CD4-positive, alpha-beta T cell treated with Interleukin-6 at 100 ng/mL for 8 hours (primary cell): ENCODE measurements at places on chromosomes 2 and 18.

DNA sequence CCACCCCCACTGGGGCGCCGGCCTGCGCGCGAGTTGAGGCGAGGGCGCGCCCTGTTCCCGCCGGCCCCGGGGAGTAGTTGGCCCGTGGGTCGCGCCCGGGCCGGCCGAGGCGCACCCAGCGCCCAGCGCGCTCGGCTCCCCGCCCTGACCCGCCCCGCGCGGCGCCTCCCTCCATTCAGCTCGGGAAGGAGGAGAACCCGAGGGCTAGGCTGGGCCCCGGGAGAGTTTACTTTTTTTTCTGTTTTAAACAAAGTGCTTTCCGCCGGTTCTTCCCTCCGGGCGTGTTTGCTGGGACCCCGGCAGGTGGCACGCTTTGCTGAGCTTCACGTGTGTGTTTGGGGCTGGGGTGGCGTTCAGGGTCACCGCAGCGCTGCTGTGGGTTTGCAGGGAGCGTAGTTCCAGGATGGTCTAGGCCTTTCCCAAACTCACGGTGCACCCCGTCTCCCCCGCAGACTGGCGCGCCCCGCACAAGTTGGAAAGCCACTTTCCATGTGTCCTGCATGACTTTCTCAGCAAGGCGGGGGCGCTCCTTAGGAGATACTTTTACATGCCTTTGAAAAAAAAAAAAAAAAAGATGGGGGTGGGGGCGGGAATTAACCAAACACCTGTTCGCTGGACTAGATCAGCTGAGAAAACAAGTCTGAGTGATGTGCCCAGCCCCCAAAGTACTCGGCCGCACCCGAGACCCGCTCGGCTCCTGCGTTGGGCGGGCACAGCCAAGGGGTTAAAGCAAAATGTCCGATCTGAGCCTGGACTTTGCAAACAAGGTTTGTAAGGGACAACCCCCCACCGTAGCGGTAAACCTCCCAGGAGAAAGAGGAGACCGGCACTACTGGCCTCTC, 825 bp downstream of the ITGA6 start:
- DNase-seq: peak; percentile 72

DNA sequence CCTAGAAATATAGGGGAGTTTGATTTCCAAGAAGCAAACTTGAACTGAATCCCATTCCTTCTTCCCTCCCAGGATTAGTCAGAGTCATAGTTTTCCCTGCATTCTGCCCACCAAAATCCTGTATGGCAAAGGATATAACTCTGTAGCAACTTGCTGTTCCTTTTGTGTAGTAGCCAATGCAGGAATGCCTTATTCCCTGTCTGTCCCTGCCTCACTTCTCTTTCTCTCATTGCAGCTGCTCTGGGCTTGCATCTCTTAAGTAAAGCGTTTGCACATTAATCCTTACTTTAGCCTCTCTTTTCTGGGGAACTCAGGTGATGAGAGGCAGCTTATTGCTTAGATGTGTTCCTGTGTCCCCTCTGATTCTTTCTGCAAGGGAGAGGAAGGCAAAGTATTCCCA, 333.1 kb upstream of the VWC2L start:
- no peak for DNase-seq

DNA sequence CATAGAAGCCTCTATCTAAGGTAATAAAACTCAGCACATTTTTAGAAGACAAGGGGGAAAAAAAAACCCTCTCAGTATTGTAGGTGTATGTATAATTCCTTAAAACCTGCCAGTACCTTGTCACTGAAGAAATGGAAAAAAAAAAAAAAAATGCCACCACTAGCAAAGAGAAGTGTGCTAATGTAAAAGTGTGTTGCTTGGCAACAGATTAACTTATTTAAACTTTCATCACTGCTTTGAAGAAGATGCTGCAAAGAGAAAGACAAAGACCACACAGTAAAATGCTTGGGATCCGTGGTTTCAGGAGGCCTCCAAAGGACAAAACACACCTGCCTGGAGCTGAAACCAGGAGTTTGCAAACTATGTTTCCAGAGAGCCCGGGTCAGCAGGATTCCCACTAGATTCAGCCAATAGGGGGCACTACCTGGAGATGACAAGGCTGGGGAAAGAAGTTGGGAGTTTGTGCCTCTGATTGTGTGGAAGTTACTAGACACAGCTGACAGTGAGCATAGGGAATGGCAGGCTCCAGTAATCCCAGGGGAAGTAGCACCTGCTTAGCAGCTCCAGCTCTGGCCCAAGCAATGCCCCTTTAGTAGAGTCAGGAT, 169.1 kb upstream of the TRIB2 start:
- DNase-seq: no peak

GRCh38 chr2:223641082-223641481, 38.9 kb upstream of the SCG2 start:
- no peak for DNase-seq

- DNase-seq: no peak
These were observed 89.0 kb downstream of the TMEM247 start for GRCh38 chr2:46568212-46569009.

DNA sequence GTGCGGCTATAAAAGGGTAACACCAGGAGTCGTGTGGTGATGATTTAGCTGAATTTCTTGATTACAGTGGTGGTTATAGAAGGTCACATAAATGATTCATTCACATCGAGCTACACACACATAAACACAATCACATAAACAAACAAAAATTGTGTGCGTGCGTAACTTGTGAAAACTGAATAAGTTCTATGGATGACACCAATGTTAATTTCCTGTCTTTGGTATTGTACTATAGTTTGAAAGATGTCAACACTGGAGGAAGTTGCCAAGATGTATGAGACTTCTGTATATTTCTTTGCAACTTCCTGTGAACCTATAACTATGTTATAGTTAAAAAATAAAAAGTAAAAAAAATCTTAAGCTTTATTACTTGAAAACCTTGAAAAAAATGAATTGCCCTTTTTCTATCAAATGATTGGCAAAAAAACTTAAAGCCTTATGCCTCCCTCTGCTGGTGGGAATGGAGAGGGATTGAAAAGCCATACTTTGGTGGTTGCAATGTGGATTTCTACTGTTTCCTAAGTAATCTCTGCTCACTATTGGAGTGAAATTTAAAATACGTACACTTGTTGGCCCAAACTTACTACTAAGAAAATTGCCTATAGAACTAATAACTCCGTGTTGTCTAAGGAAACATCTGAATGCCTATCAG, 227.7 kb downstream of the RPIA start:
- no peak for DNase-seq

DNA sequence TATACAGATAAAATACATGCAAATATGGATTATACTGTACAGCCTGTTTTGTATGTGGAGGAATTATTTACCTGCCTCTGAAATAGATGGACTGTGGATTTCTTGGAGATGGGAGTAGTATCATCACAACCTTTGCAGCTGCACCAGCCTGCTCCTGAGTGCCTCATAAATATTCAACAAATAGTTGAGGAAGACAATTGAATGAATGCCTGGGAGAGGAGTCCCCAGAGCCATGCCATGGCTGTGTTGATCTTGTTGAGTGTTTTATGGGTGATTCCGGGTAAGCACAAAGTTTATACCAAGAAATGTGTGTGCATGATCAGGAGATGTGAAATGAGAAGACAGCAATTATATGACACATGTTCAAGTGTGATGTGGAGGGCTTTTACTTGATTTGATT, 225.0 kb downstream of the FHOD3 start:
- no peak for DNase-seq

- no peak for DNase-seq
These were observed 446.6 kb downstream of the DSC3 start for GRCh38 chr18:30595942-30596341.

- no peak for DNase-seq
These were observed 604 bp upstream of the SIX3 start for GRCh38 chr2:44940732-44941464.

GRCh38 chr2:186440506-186440905, 45.6 kb upstream of the ZC3H15 start:
- DNase-seq: no peak

DNA sequence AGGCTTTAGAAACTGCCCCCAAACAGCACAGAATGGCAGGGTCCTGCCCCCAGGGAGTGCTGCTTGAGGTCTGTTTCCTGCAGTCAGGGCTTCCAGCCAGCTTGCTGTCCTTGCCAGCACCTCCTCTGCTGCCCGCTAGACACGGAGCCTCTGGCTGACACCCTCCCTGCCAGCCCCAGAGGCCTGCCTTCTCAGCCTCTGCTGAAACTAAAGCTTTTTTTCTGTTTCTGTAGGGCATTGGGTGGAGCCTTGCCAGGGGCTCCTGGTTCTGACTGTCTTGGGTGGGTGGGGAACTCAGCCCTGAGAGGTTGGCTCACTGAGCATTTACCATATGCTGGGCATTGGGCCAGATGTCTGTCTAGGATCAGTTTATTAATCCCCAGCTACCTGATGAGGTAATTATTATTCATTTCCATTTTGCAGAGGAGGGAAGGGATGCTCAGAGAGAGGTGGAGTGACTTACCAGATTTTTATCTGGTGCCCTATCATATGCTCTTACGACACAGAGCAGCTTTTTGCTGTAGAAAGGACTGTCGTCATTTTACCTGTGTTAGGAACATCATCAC, 35.4 kb downstream of the INPP4A start:
- DNase-seq: no peak

GRCh38 chr2:25336383-25336841, 5.3 kb downstream of the DNMT3A start:
- DNase-seq: no peak
